Activated CD4-positive, CD25-positive, alpha-beta regulatory T cell (primary cell): ENCODE measurements at places on chromosomes 11 and 22.

DNA sequence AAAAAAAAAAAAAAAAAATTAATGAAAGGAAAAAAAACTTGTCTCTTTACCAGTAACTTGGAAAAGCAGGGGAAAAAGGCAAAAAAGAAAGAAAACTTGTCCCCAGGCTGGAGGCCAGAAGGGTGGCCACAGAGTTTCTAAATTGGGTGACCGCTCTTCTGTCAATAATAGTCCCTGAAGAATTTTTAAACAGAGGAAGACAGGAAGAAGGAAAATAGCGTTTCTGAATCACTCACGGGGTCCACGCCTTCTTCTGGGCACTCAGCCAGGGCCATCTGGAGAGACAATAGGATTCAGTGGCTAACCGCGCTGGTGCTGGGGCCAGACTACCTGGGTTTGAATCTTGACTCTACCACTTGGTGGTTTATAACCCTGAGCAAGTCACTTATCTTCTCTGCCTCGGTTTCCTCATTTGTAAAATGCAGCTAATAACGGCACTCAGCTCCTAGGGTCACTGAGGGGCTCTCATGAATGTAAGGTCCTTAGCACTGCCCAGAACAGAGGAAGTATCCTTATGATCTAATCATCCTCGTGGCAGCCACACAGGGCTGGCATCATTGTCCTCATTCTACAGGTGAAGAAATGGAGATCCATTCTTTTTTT lies 7.0 kb downstream of the C11orf86 start:
- DNase-seq, result no peak

GRCh38 chr22:26235792-26236487 lies 66.7 kb downstream of the SEZ6L start:
- DNase-seq, result no peak

DNA sequence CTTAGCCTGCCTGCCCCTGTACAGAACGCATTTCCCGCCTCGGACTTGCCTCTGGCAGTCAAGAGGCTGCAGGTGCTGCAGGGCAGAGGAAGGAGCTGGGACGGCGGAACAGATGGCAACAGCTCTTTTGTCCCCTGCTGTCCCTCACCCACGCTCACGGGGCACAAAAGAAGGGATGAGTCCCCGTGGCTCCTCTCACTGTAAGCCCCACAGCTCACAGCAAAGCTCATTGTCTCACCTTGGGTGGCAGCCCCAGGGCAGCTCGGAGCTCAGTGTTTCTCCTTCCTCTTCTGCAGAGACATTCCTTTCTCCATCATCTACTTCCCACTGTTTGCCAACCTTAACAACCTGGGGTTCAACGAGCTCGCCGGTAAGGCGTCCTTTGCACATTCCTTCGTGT lies 24.3 kb downstream of the SLC25A18 start:
- DNase-seq, result no peak

DNA sequence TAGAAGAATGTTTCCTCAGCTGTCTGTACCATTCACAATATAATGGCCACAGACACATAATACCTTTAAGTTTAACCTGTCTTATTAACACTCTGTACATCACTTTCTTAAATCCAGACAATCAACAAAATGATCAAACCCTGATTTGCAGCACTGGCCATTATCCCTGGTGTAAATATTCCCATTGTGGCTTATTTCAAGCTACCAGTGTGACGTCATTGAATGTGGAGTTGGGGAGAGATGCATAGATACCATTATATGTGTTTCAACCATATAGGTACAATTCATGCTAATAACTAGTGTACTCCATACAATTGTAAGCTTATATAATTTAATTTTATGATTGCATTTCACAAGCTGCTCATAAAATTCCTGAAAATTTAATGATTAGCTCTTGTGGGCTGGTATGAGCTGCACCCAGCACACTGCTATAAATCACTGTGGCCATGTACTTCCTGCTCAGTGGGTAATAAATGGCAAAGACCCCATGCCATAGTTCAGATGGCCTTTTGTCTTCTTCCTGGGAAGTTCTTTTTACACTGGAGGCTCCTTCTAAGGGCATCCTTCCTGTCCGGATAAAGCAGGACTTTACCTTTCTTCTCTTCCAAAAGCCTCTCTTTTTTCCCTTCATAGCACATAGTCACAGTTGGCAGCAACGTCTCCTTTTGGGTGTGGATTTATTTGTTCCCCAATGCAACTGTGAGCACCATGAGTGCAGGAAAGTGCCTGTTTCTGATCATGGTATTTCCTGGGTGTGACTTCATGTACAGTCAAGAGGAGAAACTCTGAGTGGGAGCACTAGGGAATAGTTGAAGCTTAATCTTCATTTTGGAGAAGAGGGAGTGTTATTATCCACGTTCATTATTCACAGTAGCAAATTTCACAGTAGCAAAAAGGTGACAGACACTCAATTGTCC lies 87.8 kb downstream of the MIAT start:
- DNase-seq, result no peak

- no peak for DNase-seq
Observed at GRCh38 chr11:86678823-86679222, 6.4 kb upstream of the ME3 start.

- no peak for DNase-seq
Observed at GRCh38 chr11:44537679-44538078, 27.8 kb upstream of the CD82 start.
